T-cell (primary cell): ENCODE measurements at places on chromosomes 7 and 10. TPM values are rescaled to one million over a fixed set of nuclear protein-coding genes. Genes with fewer than 3 reads are reported as not detected.

Gene CTAGE6
- 2.2 TPM for total RNA-seq

Gene SPDYE2
- 0.53 TPM for total RNA-seq

Gene SPDYE3
- not detected for total RNA-seq

Gene SLC13A1
- total RNA-seq, result not detected

Gene ECHDC3
- total RNA-seq, result 2.7 TPM

Gene RNF32
- not detected for total RNA-seq

Gene PROSER2
- total RNA-seq, result 4.8 TPM

Gene ZNF248
- 10.4 TPM for total RNA-seq

Gene SLC13A4
- total RNA-seq, result not detected

Gene SLC29A4
- 0.29 TPM for total RNA-seq

Gene AQP1
- total RNA-seq, result 0.13 TPM

Gene SHH
- 0.06 TPM for total RNA-seq

Gene ANKRD1
- total RNA-seq, result not detected

Gene SEMA3C
- total RNA-seq, result 0.41 TPM

Gene WNT8B
- total RNA-seq, result 0.20 TPM

Gene TASOR2
- 71.7 TPM for total RNA-seq

Gene NANOS1
- 0.38 TPM for total RNA-seq

Gene NAT16
- total RNA-seq, result not detected

Gene WDFY4
- 4.2 TPM for total RNA-seq

Gene SPDYE5
- total RNA-seq, result not detected

Gene DRGX
- not detected for total RNA-seq

Gene NPSR1
- not detected for total RNA-seq

Gene PON1
- not detected for total RNA-seq

Gene CPVL
- total RNA-seq, result 0.47 TPM

Gene TEX36
- total RNA-seq, result not detected

Gene CYTH3
- 6.0 TPM for total RNA-seq

Gene FAM13C
- not detected for total RNA-seq

Gene HKDC1
- 5.2 TPM for total RNA-seq

Gene TBXAS1
- total RNA-seq, result 7.3 TPM

Gene NACAD
- 1.6 TPM for total RNA-seq

Gene ATRNL1
- total RNA-seq, result not detected

Gene SCART1
- 12.1 TPM for total RNA-seq

Gene SMO
- 0.39 TPM for total RNA-seq

Gene COL17A1
- not detected for total RNA-seq

Gene TMEM26
- total RNA-seq, result not detected

Gene PHYHIPL
- not detected for total RNA-seq

Gene SPDYE6
- not detected for total RNA-seq

Gene EN2
- total RNA-seq, result not detected

Gene HMX2
- total RNA-seq, result not detected

Gene UCMA
- not detected for total RNA-seq

Gene MRPS17
- 11.1 TPM for total RNA-seq

Gene CHST3
- total RNA-seq, result 0.10 TPM

Gene TET1
- total RNA-seq, result 1.9 TPM

Gene CACNB2
- not detected for total RNA-seq

Gene TES
- total RNA-seq, result 132 TPM

Gene INA
- total RNA-seq, result not detected

Gene ZSWIM8
- 82.6 TPM for total RNA-seq

Gene AKR1C3
- total RNA-seq, result 7.9 TPM

Gene CYP3A7
- not detected for total RNA-seq

Gene CALN1
- total RNA-seq, result 0.16 TPM
